ENCODE measurements at places on chromosomes 16 and 17. TPM values are rescaled to one million over a fixed set of nuclear protein-coding genes. Genes with fewer than 3 reads are reported as not detected.

The GRIN2A gene
- not detected for total RNA-seq

The SPATA32 gene
- total RNA-seq = not detected

The ASB16 gene
- not detected for total RNA-seq

The MED13 gene
- 22.2 TPM for total RNA-seq

The IRF8 gene
- total RNA-seq = 23.8 TPM

The MYL4 gene
- 1.6 TPM for total RNA-seq

The LRRC75A gene
- total RNA-seq = 4.5 TPM

The MLX gene
- 33.6 TPM for total RNA-seq

The SEZ6 gene
- not detected for total RNA-seq

The SLC22A31 gene
- not detected for total RNA-seq

The UTS2R gene
- total RNA-seq = not detected

The MEAK7 gene
- total RNA-seq = 22.6 TPM

The LCMT1 gene
- 20.8 TPM for total RNA-seq

The MT1G gene
- not detected for total RNA-seq

The ZNF200 gene
- 11.0 TPM for total RNA-seq

The ZNF423 gene
- total RNA-seq = 12.1 TPM

The TBC1D3G gene
- not detected for total RNA-seq
